ENCODE measurements at places on chromosomes 13 and 19.

DNA sequence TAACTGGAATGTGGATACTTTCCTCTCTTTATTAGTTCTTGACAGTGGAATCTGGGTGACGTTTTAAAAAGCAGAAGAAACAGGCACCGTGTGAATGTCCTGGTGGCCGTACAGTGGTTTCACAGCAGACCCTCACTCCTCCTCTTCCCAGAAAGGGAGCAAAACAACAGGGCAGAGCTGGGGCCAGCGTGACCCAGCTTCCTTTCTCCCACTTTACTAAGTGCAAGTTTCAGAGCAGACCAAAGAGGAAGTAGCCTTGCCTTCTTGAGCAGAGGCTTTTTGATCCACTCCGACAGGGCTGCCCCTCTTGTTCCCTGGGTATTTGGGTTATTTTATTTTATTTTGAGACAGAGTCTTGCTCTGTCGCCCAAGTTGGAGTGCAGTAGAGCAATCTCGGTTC is 19.6 kb upstream of the C19orf33 start:
- no peak for DNase-seq

DNA sequence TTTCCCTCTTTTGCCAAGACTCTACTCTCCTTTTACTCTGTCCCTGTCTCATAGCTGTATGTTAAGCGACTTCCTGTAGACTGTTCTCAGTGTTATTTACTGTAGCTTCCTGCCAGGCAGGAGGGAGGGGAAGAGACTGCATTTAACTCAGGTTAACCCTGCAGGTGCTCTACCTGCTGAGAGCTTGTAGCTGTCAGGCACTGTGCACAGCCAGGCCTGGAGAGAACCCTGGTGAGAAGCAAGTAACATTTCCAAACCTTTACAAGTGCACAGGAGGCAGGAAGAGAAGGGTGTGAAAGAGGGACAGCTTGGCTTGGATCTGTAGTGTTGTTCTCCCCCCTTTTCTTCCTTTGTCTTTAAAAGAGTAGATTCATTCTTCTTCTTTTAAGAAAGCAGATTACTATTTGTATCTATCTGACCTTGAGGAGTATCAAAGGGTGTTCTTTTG is 167.1 kb downstream of the LMO7 start:
- DNase-seq, result peak; percentile 66

DNA sequence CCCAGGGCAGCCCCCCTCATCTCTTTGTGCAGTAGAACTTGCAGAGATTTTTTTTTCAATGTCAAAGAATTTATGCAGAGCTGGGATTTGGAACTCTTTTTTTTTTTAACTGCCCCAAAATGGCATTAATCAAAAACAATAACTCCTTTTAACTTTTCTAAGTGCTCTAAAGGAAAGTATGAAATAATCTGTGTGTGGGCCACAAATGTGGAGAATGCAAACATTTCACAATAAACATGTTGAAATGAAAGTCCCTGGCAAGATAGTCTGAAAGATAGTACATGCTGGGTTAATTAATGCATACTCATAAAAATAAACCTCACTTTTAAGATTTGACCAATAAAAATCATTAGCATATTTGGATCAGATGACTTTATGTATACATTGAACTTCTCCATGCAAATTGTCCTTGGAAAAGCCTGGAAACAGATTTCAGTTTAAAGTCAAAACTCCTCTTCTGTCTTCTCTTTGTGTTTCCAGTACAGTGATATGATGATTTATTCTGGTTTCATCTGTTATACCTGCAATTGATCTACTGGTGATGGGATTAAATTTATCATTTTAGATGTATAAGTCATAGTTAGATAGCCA is 30.5 kb upstream of the ZNF536 start:
- no peak for DNase-seq

DNA sequence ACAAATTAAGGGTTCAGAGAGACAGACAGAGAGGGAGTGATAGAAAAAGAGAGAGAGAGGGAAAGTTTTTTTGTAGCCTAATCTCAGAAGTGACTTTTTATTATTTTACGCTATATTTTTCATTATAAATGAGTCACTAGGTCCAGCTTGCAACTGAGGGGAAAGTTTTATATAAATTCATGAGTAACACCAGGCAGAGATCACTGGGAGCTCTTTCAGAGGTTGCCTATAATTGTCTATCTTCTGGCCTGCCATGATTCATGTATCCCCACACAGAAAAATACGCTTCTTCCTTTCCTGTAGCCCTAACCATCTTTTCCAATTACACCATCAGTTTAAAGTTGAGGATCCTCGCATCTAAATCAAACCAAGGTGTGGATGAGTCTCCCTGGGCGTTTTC is 467.9 kb downstream of the SLITRK1 start:
- no peak for DNase-seq

GRCh38 chr13:113351514-113352026 is 12.4 kb downstream of the GRTP1 start:
- DNase-seq, result no peak

DNA sequence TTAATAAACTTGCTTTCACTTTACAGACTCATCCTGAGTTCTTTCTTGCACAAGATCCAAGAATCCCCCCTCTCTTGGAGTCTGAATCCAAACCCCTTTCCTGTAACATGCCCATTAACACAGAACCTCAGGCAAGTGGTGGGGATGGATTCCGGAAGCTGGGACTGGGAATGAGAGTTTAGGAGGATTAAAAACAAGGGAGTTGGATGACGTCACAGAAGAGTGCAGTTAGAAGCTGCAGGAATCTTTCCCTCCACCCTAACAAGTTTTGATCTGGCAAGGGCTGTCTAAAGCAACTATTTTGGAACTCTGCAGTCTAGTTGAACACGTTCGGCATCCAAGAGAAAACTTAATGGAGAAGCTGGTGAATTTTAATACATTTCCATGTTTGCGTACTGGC is 48.2 kb upstream of the PEPD start:
- no peak for DNase-seq

DNA sequence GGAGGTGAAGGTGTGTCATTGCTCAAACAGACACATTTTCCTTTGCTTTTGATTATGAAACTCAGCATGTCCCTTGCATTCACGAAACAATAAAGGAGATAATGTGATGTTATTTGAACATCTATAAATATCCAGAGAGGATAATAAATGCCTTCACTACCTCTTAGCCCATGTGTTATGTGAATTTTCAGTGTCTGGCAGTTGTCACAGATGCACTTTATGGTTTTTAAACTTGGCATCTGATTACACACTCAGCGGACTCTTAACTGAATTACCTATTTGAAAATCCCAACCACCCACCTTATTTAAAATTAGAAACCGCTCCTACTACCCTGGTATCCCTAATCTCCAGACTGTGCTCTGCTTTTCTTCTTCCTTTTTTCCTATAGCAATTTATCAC is 254.2 kb downstream of the COG6 start:
- no peak for DNase-seq

DNA sequence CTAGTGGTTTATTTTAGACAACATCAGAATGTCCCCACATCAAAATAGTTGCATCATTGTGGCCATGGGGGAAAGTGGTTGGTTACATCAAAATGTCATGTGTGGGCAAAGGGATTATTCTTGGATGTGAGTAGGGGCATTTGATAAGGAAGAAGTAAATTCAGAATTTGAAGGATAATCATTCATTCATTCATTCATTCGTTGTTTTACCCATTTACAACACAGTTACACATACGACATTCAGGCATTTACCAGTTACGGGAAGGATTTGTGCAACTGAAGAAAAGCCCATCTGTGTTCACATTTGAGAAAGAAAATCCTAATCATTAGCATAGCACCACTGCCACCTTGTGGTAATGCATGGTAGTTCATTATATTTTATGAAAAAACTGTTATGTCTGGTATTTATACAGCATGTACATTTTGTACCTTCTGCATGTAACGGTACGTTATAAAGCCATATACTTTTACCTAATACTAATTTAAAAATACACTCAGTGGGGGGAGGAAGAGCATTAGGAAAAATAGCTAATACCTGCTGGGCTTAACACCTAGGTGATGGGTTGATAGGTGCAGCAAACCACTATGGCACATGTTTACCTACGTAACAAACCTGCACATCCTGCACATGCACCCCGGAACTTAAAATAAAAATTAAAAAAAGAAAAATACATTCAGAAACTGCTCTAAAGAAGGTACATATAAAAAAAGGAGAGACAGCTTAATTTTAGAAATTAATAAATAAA is 62.1 kb downstream of the DGKH start:
- DNase-seq, result no peak

GRCh38 chr19:34686455-34686854 is 9.0 kb downstream of the ZNF302 start:
- no peak for DNase-seq

DNA sequence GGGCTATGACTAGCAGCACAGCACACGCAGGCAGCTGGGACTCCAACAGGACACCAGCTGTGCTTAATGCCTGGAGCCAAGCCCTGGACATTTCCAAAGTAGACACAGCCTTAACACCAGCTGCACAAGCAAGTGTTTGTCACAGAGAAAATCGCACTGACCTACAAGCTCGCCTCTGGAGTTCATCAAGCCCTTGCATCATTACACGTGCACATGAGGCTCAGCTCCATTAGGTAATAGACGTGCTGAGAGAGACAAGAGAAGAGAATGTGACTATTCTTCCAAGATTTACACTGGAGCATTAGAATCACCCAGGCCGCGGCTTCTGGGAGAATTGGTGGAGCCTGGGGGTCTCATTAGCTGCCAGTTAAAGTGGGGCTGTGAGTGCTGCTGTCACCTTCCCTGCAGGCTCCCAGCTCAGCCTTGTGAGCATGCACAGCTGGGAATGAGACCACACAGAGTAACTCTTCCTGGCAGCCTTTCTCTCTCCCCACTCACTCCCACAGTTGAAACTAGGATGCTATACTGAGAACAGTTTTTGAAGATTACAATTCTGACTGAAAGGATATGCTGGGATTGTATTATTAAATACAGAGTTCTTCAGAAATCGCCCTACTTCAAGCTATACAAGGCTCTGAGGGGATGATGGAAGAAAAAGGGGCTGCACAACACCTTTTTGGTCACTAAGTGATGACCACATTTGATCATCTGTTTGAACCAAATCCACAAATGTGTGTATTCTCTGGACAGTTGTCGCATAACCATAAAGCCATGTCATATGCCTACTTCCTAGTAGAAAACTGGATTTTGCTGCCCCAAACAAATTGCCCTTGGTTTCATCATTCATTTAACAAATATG is 10.5 kb downstream of the STOML3 start:
- DNase-seq, result no peak

GRCh38 chr13:58461217-58461616 is 829.7 kb downstream of the PCDH17 start:
- DNase-seq, result no peak

DNA sequence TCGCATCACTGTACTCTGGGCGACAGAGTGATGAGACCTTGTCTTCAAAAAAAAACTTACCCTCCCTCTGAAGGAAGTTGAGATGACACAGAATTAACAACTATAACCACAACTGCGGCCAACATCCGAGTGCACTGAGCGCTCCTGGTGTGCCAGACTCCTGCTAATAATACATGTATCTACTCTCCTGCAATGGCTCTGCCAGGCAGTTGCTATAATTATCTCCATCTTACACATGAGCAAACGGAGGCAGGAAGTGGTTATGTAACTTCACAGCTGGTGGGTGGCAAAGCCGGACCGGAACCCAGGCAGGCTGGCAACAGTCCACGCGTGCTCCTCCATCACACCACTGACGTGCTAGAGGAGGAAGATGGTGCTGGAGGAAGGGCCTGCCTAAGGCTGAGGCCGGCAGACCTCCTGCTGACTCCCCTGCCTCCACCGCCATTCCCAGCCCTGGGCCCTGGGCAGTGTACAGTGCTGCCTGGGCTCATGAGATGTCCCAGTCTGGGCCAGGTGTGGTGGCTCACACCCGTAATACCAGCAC is 12.6 kb downstream of the XRCC1 start:
- peak; percentile 12 for DNase-seq

DNA sequence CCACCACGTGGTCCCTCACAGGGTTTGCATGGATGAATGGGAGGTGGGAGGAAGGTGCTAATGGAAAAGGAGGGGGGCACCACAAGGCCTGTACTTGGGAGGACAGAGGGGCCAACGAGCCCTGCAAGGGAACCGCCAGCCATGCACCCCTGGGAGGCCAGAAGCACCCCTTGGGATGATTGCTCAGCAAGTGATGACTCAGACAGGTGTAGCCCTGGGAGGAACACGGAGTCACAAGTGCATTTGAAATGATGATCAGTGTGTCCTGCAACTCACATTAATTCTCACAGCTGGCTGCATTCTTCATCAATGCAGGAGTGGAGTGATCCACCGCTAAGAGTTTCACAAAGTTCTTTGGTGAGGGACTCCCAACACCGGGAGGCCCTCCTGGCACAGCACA is 82.8 kb upstream of the ZNF254 start:
- no peak for DNase-seq

- no peak for DNase-seq
Measured at GRCh38 chr19:42132851-42133528, 744 bp upstream of the POU2F2 start.

DNA sequence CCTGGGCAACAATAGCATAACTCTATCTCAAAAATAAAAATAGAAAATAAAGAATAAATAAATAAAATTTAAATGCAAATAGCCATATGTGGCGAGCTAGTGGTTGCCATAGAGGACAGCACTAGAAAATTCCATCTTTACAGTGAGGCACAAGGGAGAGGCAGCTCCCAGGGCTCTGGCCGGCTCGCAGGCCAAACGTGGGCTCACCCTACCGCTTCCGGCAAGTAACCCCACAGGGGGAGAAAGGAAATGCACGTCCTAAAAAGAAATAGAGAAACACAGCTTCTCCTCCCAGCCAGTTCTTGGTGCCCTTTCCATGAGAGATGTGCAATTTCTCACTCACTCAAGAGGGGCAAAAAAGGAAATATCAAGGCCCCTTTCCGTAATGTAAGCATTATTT is 12.4 kb upstream of the GRWD1 start:
- DNase-seq, result no peak

GRCh38 chr19:38401148-38401547 is 1.7 kb upstream of the FAM98C start:
- DNase-seq, result no peak
